Fibroblast of villous mesenchyme (primary cell): ENCODE measurements at places on chromosomes 3 and 15. TPM values are rescaled to one million over a fixed set of nuclear protein-coding genes. Genes with fewer than 3 reads are reported as not detected.
A peak's percentile ranks its signal among the peaks of the same experiment; 100 is the strongest.

GRCh38 chr15:92831336-92831654, 68.8 kb upstream of the CHD2 start:
- DNase-seq: no peak

DNA sequence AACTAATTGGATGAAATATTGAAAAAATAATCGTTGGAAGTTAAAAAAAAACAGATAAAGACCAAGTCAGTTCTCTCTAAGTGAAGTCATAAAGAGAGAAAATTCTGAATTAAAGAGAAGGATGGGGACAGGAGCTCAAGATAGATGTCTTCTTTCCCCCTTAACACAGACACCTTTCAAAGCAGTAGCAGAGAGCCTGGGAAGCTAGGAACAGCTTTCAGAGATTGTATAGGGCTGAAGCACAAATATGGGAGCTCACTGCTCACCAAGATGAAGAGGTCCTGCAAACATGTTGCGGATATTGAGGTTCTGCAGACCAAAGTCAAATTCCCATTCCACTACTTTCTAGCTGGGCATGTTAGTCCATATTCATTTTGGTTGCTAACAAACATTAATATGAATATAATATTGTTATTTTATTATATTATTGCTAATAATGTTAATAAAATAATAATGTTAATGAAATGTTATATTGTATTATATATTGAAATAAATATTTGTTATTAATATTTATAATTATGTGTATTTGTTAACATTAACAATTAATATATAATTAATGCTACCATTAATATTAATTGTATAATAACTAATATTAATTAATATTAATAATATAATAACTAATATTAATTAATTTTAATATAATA, 319.1 kb downstream of the OXSM start:
- no peak for DNase-seq

- DNase-seq: peak; percentile 17
Observed at GRCh38 chr3:31116651-31117050, 222.2 kb upstream of the GADL1 start.

- DNase-seq: no peak
Observed at GRCh38 chr15:71212146-71212545, 96.9 kb downstream of the THSD4 start.

DNA sequence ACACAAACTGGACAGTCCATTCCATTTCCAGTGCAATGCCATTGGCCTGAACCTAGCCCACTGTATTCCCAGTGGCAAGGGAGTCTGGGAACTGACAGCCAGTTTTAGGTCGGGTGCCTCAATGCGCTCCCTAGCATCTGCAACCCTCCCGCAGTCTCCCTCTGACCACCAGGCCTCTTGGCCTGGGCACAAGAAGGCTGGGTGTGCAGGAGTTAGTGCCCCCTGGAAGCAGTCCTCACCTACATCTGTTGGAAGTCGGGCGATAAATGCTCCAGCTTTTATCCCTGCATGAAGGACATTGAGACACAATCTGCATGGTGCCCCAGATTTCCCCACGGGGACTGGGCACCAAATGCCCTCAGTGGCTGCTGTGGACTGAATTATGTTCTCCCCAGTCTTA, 12.7 kb downstream of the C3orf22 start:
- no peak for DNase-seq

The MUSTN1 gene
- not detected in 2 replicates for total RNA-seq
